ENCODE measurements at places on chromosomes 3 and 15.
A peak's percentile ranks its signal among the peaks of the same experiment; 100 is the strongest.

- DNase-seq: no peak
These were observed 610.7 kb upstream of the GRM7 start for GRCh38 chr3:6250167-6250566.

- no peak for DNase-seq
These were observed 1.0 kb downstream of the P3H2 start for GRCh38 chr3:190119461-190120268.

DNA sequence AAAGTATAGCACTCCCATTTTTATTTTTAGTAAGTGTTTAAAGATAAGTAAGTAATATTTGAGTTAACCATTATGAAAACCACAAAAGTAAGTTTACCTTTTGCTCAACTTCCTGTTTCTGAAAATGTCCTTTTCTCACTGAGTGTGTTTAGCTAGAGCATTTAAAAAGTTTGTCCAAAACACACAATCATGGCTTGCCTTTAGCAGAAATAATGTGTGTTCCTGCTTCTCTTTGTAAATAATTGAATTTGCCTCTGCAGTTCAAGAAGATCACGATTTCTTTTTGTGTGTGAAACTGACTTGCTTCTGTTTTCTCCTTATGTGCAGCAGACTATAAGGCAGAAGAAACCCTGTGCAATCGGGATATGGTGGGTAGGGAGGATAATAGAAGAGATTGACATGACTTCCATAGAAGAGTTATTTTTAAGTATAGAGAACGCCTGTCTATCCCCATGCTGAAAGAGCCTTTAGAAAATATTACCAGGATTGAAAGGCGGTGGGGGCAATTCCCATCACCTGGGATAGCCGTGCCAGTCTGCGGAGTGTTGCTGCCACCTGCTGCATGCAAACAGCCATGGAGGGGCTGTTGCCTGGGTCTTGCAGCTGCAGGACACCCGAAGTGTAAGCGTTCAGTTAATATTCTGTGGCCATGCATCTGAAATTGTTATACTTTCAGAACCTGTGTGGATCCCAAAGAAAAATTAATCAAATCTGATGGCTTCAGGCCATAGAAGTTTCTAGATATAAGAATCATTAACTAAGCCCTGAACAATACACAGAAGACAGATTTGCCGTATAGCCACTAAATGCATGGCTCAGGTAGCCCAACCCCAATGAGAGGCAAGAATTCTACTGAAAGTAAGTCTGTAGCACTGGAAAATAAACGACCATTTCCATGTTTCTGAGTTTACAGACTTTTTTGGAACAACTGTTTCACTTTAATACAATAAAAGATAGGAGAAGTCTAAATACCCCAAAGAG lies 2.4 kb upstream of the CD96 start:
- peak; percentile 77 for DNase-seq

- no peak for DNase-seq
These were observed 31.5 kb downstream of the DENND6A start for GRCh38 chr3:57661404-57661803.

- DNase-seq: no peak
These were observed 123.2 kb downstream of the RTP4 start for GRCh38 chr3:187491371-187491770.

GRCh38 chr3:44584646-44585501 lies at the start of gene ZNF660:
ZNF660 (plus strand) TSS chr3:44584964; CDS start chr3:44594194, 9,230 bp downstream.
- peak; percentile 31 for DNase-seq

Measured in stimulated activated CD8-positive, alpha-beta memory T cell treated with anti-CD3 and anti-CD28 coated beads, Interleukin-4, amount 100 ng/mL, for 48 hours (primary cell).